ENCODE measurements at places on chromosomes 3 and 15.

- DNase-seq = no peak
These were observed 61.8 kb upstream of the PRR20G start for GRCh38 chr3:127349501-127350171.

GRCh38 chr3:157631478-157631877 lies 128.3 kb upstream of the VEPH1 start:
- DNase-seq = no peak

- no peak for DNase-seq
These were observed 18.7 kb upstream of the RAD54L2 start for GRCh38 chr3:51519848-51520247.

DNA sequence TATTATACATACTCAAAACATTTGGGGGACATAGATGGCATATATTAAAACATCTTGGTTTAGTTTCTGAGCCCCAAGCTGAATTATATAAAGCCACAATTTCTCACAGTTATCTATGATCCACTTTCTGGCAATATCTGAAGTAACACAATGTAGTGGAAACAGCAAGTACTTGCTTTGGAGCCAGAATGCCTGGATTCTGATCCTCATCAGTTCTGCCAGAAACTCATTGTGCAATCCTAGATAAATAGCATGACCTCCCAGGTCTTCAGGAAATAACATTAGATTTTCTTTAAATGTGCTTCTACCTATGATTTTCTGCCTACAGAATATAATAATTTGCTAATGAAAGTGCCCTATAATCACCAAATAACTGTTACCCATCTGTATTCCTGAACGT lies 544.9 kb downstream of the NAALADL2 start:
- no peak for DNase-seq

GRCh38 chr3:127196002-127196401 lies 3.1 kb downstream of the PRR23E start:
- no peak for DNase-seq

DNA sequence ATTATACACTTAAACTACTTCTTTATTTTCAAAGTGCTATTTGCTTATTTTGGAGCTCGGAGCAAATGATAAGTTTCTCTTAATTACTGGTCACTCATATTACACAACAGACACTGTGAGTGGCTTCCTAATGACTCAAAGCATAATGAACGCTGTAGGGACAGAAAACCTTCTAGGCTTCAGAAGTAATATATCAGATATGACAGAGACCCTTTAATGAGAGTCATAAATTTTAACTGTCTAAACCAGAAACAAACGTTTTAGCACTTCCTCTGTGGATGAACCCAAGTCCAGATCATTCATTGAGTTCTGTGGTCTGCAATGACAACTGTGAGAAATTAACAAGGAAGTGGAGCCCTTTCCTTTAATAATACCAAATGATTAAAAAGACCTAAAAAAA lies 66.6 kb downstream of the ARPP21 start:
- DNase-seq = no peak

- no peak for DNase-seq
These were observed 222.3 kb upstream of the TMC3 start for GRCh38 chr15:81596159-81596865.

DNA sequence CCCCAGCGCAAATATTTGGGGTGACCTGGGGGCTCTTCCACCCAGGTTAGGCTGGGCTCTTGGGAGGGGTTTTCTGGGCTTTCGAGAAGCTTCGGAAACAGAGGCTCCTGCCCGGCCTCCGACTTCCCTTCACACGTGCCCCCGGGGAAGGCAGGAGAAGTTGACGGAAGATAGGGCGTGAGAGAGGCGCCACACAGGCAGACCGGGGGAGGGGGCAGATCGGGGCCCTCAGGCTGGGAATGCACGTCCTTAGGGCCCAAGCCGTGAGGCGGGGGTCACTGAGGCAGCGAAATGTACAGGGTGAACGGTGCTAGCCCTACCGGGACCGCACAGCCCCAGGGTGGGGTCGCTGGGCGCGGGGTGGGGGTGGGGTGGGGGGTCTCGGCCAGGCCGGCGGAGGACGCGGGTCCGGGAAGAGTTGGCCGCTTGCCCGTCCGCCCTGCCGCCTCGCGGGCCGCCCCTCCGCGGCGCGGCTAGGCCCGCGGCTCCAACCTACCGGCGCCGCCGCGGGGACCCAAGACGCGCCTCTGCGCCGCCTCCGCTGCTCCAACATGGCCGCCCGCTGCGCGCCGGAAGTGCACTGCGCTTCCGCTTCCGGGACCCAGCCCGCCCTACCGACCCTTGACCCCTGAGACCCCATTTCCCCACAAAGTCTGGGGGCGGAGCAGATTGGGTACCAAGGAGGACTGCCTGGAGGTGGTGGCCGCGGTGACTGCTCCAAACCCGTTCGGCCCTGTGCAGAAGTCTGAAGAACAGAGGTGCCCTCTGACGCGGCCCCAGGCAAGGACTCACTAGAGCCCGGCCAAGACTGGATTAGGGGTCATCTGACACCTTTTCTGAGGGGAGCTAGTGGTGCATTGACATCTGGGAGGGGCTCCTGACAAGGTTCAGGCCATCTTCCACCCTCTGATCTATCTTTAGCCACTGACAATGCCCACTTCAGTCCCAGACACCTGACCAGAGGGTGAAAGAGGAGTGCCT lies at the start of gene CCDC71:
Gene CCDC71, minus strand, starts transcription at position 561 of the 981 bp plus-strand sequence. CDS start 2,123 bp downstream, outside the sequence.
- peak; percentile 86 for DNase-seq

DNA sequence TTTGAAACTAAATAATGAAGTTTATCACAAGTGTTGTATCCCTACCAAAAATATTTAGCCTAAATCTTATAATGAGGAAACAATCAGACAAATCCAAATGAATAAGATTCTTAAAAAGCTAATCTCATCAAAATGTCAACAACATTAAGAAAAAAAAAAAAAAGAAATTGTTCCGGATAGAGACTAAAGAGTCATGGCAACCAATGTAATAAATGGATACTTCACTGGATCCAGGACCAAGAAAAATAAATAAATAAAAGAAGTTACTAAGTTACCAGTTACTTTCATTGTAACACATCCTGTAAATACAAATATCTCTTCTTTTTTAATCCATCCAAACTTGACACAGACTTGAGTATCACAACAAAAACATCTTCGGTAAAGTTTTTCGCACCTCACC lies 607 bp downstream of the MRPL47 start:
- DNase-seq = no peak

GRCh38 chr3:71111784-71112440 lies 471.6 kb downstream of the FOXP1 start:
- DNase-seq = no peak

DNA sequence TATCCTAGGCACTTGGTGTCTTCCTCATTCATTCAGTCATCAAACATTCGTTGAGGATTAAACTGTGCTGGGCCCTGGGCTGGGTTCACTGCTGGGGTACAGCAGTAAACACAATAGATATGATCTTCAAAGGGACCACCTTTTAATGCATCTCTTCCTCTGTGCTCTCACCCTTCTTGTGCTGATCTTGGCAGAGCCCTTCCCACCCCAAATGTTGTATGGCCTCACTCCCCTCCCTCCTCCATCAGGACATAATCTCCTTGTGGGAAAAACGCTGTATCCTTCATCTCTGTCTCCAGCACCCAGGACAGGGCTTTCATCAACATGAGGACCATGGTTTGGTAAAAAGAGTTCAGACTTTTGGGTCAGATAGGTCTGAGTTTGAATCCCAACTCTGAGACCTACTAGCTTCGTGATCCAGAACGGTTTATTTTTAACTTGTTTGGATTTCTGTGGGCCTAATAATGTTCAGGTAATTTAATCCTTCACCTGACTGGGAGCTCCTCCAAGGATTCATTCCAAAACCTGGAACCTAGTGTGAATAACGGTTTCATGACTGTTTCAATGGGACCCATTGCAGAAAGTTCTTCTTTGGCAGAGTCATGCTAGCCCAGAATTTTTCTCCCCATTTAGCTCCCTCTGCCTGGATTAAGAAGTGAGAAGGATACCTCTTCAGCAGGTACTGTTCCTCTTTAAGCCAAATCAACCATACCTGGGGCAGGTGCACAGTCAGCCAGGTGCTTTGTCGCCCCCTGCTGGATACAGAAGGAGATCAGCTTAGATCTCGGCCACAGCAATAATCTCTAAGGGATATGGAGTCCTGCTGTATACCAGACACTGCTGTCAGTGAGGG lies 5.2 kb upstream of the WNT7A start:
- no peak for DNase-seq

DNA sequence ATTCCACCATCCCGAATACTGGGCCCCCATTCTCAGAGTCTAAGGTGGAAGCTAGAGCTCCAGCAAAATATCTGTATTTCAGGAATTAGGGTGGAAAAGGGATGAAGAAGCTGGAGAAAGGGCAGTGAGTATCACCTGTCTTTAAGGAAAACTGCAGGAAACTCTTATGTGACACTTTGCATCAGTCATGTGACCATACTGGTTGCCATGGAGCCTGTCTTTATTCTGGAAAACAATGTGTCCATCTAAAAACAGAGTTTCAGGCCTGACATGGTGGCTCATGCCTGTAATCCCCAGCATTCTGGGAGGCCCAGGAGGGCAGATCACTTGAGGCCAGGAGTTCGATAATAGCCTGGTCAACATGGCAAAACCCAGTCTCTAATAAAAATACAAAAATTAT lies 52.9 kb upstream of the FSIP1 start:
- no peak for DNase-seq
